ENCODE measurements at places on chromosomes 13 and 19.
A peak's percentile ranks its signal among the peaks of the same experiment; 100 is the strongest.

DNA sequence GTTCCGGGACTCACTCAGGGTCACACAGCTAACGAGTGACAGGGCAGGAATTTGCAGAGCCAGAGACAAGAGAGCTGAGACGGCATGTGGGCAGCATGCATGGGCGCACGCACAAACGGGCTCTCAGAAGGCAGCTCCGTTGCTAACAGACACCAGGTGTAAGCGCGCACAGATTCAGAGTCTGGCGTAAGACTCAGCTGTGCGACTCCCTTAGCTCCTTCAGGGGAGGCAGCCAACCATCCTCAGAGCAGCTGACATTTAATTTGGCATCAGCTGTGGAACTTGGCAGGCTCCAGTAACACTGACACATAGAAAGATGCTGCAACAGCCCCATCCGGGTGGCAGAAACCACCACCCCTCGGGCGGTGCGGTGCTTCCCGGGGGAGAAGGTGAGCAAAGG, 7.5 kb upstream of the TM6SF2 start:
- no peak for DNase-seq

GRCh38 chr13:99191336-99191899, 9.2 kb upstream of the UBAC2 start:
- no peak for DNase-seq

GRCh38 chr13:34951528-34951927, 9.5 kb downstream of the NBEA start:
- DNase-seq: no peak

GRCh38 chr19:1130771-1131717, 27.2 kb downstream of the GPX4 start:
- peak; percentile 62 for DNase-seq

DNA sequence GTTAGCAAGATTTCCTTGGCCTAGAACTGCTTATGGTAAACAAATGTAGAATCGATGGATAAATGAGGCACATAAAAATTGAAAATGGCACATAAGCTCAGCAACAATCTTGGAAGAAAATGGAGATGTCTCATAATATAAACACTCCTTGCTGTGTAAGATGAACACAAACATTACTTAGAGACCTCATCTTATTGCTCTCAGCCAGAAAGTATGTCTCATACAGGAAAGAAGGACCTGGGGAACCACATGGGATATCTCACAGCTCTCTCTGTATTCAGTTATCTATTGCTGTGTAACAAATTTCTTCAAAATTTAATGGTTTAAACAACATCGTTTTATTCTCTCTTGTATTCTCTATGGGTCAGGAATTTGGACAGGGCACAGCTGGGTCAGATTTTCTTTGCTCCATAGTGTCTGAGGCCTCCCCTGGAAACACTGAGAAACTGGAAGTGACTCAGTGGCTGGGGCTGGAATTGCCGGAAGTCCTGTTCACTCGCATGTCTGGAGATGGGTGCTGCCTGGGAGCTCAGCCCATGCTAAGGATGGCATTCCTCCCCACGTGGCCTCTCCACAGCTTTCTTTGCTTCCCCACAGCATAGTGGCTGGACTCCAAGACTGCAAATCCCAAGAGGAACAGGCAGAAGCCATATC, 105.1 kb downstream of the NUFIP1 start:
- DNase-seq: no peak

- DNase-seq: no peak
These were observed 94.1 kb downstream of the PCCA start for GRCh38 chr13:100182900-100183490.

- DNase-seq: no peak
These were observed 19.9 kb downstream of the UHRF1 start for GRCh38 chr19:4929186-4929585.

- DNase-seq: no peak
These were observed 10.8 kb upstream of the GRAMD1A start for GRCh38 chr19:34989298-34989697.

GRCh38 chr13:46552889-46553520, at the start of gene LRCH1:
Gene LRCH1, plus strand, starts transcription at chr13:46553170. Its CDS starts 227 bp downstream, at chr13:46553397.
- DNase-seq: peak; percentile 85

DNA sequence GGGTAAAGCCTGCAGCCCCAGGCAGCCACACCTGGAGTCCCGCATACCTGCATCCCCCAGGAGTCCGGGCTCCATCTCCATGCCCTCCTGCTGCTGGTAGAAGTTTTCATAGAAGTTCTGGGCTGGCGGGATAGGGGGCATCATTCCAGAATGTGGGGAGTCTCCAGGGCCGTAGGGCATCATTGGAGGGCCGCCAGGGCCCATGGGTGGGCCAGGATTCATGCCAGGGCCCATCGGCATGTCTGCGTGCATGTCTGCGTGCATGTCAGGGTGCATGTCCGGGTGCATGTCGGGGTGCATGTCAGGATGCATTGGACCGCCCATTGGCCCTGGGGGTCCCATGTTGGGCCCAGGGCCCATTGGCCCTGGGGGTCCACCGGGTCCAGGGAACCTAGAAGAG, 23.3 kb upstream of the TMEM160 start:
- DNase-seq: no peak

- DNase-seq: no peak
These were observed 382.4 kb downstream of the EFNB2 start for GRCh38 chr13:106153041-106153440.

DNA sequence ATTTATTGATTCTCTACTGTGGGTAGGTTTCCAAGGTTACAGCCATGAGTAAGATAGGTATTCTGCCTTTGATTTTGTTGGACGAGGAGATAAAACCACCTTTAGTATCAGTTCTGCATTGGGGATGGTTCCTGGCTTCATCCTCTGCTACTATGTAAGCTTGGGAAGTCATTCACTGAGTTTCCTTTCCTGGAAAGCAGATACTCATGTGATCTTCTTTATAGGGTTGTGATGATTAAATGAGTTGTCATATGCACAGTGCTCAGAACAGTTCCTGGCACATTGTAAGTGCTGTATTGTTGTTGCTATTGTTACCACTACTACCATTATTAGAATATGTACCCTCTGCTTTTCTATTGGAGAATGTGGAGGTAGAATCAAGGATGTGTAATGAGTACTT, 13.1 kb upstream of the WTIP start:
- DNase-seq: no peak

DNA sequence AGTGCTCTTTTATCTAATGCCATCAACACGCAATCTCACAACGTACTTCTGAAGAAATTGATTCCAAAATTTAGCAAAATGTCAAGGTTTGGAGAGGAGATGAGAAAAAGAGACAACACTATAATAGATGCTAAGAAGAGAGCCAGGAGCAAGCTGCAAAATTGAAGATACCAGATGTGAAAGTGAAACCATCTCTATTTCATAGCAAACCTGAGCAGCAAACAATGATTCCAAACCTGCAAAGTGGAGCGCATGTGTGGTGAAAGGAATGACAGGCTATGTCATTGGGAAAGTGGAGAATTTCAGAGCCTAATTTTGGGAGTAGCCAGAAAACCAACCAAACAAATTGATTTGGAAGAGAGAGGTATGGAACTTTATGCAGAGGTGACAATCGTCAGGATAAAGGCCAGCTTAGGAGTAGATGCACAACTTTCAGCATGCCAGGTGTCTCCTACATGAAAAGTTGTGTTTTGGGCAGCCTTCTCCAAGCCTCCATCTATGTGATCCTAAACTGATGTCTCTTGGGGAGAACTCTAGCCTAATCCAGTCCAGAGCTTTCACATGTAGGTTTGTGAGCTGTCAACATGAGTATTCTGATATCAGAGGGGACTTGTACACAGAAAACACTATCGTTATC, 158.4 kb upstream of the FNDC3A start:
- DNase-seq: no peak

DNA sequence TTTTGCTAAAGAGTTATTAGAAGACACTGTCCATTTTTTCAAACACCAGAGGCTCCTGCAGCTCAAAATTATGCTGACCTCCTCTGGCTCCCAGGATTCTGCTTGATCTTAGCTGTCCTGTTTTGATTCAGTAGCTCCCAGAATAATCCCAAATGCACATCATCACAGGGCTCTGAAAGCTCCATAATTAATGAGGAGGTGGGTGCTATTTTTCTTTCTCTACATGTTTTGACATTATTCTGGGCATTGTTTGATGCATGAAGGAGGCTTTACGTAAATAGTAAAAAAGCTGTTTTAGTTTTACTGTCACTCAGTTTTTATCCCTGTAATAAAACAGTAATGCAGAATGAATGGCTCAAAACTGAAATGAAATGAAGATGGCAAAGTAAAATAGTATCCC, 495.4 kb downstream of the DCT start:
- DNase-seq: no peak

DNA sequence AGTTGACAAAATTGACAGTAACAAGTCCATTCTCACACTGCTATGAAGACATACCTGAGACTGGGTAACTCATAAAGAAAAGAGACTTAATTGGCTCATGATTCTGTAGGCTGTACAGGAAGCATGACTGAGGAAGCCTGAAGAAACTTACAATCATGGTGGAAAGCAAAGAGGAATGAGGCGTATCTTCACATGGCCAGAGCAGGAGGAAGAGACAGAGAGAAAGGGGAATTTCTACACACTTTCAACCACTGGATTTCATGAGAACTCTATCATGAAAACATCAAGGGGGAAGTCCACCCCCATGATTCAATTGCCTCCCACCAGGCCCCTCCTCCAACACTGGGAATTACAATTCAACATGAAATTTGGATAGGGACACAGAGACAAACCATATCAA, 758.4 kb upstream of the SLITRK1 start:
- DNase-seq: no peak

DNA sequence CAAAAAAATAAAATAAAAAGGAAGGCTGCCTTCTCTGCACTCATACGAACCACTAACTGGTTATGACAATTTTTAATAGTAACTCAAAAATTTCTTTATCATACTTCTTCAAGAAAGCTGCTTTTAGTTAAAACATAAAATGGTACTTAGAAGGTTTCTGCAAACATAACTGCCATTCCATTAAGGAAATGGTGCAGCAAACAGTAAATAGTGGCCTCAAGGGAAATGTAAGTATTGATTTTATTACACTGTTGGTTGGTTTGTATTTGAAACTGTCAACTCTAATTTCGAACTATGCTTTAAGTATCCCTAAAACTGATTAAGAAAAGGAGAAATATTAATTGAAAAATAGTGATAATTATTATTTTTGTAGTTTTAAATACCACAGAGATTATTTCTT, 278.0 kb downstream of the DACH1 start:
- no peak for DNase-seq

GRCh38 chr13:45695198-45695730, 6.9 kb upstream of the CBY2 start:
- peak; percentile 22 for DNase-seq

- DNase-seq: no peak
These were observed 51.9 kb downstream of the DNM2 start for GRCh38 chr19:10769533-10770491.

GRCh38 chr13:76656500-76656899, 229.7 kb downstream of the KCTD12 start:
- DNase-seq: no peak

GRCh38 chr19:17830567-17831418, 9.5 kb upstream of the INSL3 start:
- peak; percentile 61 for DNase-seq

DNA sequence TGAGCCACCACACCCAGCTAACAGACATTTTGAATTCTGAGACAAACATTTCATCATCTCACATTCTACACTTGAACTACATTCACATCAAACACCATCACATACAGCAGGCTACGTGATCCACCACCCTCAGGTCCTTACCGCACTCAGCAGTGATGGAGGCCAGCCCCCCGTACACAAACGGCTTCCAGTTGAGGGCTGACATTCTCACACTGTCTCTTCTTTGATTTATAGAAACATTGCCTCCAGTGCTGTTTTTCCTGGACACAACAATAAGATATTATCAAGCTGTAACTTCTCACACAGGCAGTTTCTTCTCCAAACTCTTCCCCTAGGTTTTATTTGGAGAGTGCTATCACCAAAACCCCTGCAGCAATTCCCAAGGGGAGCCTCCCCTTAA, 7.0 kb downstream of the SLC25A30 start:
- DNase-seq: no peak

- DNase-seq: no peak
These were observed 40.5 kb upstream of the SLC7A9 start for GRCh38 chr19:32910094-32910493.

GRCh38 chr13:57302604-57303003, 135.6 kb downstream of the PRR20E start:
- DNase-seq: no peak

GRCh38 chr19:4730740-4731171, 7.1 kb upstream of the DPP9 start:
- peak; percentile 78 for DNase-seq

DNA sequence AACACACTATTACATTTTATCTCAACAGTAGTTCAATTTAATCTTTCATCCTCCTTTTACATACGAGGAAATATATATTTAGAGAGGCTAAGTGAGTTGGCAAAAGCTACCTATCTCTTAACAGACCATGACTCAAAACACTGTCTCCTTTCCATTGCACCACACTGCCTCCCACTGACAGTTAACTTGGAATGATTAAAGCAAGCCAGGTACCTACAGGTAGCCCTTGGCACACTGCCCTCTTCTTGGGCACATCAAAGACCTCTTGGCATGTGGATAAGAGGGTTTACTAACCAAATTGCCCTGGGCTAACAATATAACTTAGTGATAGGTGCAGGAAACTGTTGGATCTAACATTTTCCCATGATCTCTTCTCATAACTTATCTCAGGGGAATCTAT, 1.8 kb downstream of the ABHD13 start:
- peak; percentile 25 for DNase-seq
